ENCODE measurements at places on chromosomes 3 and 15.
A peak's percentile ranks its signal among the peaks of the same experiment; 100 is the strongest.

DNA sequence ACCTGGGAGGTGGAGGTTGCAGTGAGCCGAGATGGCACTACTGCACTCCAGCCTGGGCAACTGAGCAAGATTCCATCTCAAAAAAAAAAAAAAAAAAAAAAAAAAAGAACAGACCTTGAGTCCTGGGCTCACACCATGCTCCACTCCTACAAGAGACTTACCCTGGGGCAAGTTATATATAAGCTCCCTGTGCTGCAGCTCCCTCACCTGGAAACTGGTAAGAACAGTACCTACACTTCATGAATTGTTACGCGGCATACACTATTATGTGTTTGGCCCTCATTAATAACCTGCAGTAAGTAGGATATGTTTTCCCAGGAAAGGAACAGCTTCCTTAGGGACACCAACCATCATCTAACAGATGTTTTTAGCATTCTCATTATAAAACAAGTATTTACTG lies 119.6 kb downstream of the FMN1 start:
- no peak for DNase-seq

- peak; percentile 11 for DNase-seq
Measured at GRCh38 chr3:13480340-13481318, 523 bp downstream of the HDAC11 start.

DNA sequence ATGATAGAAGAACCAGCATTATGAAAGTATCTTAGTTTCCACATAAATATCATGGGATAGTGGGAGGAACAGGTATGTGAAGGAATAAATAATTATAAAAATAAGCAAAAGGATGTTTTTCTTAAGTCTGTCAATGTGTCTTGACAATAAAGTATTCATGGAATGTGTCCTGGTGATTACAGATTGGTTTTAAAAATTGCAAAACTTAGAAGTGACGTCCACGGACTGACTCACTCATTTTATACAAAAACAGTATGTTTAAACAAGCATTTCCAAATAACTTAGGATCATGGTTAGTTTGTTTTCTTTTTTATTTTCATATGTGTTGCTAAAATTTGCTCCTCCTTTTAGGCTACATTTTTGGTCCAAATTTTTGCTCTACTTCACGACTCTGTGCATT lies 687.0 kb upstream of the NECTIN3 start:
- DNase-seq: no peak

GRCh38 chr15:62559381-62559733 lies 394.3 kb upstream of the C2CD4B start:
- no peak for DNase-seq

DNA sequence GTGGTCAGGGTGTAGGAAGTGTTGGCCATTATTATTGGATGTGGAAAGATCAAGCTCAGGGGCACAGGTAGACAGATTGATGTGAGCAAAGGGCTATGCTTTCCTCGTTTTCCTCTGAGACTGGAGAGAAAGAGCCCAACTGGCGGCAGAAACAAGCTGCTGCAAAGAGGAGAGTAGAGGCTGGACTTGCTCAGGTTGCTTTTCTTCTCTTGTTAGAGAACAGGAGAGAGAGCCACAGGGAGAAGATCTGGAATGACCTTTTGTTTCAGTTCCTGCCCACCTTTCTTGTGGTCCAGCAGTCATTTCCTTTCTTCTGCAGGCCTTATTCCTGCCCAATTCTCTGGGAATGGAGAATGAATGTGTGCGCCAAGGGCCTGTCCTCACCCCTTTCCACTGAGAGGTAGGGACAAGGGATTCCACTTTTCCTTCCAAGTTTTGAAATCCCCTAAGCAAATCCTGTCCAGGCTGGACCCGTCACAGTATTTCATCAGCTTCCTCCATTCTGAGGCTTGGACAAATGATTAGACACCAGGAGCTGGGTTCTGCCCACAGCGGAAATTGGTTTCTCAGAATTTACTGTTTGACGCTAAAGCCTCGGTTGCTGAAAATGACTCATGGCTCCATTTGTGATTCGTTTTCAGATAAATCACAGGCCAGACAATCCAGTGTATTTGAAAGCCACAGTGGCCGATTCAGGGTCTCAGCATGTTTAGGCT lies 16.1 kb downstream of the ZNF80 start:
- DNase-seq: peak; percentile 61

GRCh38 chr3:113968986-113969385 lies 21.2 kb downstream of the ZDHHC23 start:
- DNase-seq: no peak
